NCI-H1105 treated with DMSO at 0.1 percent for 48 hours (cell line): ENCODE measurements at places on chromosomes 4 and X.
A peak's percentile ranks its signal among the peaks of the same experiment; 100 is the strongest.

DNA sequence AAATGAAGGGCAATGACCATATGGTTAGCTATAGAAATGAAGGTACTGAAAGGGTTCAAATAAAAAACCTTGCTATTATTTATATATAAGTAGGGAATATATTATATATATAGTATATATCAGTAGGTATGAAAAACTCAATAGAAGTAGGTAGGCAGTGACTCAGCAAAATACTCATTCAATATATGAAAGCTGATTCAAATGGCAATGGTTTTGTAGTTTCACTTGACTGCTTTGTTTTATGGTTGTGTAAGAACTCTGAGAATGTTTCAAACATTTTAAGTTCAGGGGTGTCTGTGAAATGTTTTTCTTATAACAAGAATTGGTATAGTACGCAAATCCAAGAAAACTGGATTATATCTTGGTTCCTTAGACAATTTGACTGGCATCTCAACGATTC, 4.1 kb downstream of the ZNF280C start:
- DNase-seq: no peak

- no peak for DNase-seq
Measured at GRCh38 chr4:117137145-117137544, 51.8 kb upstream of the TRAM1L1 start.

GRCh38 chr4:141815646-141816045, 179.3 kb downstream of the IL15 start:
- DNase-seq: no peak

- DNase-seq: no peak
Measured at GRCh38 chr4:14925471-14925870, 76.8 kb upstream of the CPEB2 start.

DNA sequence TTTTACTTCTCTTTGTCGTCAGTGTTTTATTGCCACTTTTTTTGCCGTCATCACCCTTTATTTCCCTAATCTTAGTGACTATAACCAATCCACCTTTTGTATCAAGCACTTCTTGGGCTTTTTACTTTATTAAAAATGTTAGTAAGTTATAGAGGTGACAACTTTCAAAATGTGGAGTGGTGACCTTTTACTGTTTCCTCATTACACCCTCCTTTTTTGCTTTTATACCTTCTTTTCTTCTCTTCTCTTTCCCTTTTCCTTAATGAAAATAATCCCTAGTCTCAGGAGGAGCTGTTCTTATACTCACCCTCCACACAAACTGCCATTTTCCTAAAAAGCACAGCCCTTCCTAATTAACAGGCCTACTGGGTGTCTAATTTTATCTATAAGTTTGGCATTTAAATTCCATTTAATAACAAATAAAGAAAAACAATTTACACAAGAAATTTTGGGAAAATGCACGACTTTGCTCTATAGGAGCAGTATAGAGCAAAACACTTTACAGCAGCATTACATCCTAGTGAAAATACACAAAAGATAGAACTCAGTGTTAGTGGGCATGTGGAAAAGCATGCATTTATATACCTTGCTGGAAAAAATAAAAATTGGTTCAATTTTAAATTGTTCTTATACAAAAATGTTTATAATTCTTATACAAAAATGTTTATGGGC, 27.3 kb downstream of the BBS12 start:
- no peak for DNase-seq

GRCh38 chr4:74904509-74905065, 28.3 kb upstream of the PARM1 start:
- no peak for DNase-seq

DNA sequence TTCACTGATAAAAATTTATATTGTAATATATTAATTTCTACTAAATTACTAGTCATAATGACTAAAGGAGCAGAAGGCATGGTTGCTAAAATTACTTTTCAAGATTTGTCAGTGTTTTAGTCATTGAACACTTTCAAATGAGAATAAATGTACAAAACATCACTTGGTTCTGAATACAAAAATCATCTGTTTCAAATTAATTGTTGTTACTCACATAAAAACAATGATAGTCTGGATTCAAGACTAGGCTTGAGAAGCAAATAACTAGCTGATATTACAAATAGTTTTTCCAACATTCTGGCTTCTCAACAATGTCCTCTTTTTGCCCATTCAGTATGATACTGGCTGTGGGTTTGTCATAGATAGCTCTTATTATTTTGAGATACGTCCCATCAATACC, 112.5 kb downstream of the ANAPC10 start:
- no peak for DNase-seq

- DNase-seq: no peak
Measured at GRCh38 chr4:147821555-147821954, 89.7 kb downstream of the ARHGAP10 start.

DNA sequence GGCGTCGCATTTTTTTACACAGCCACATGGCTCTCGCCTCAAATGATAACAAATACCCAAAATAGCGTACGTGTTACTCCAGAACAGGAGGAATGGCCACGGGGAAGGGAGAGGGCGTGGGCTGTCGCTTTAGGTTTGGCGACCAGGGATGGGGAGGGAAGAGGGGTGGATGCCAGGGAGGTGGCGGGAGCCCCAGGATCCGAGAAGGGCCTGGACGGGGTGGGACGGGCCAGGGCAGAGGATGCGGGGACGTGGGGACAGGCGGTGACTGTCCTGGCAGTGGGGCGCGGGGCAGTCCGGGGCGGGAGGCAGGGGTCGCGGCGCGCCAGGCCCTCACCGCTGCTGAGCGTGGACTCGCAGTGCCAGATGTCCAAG, 631 bp downstream of the TMEM47 start:
- no peak for DNase-seq

GRCh38 chr4:78692822-78693170, 83.4 kb upstream of the BMP2K start:
- no peak for DNase-seq

GRCh38 chr4:62644372-62644771, 1444.2 kb downstream of the ADGRL3 start:
- peak; percentile 3 for DNase-seq

DNA sequence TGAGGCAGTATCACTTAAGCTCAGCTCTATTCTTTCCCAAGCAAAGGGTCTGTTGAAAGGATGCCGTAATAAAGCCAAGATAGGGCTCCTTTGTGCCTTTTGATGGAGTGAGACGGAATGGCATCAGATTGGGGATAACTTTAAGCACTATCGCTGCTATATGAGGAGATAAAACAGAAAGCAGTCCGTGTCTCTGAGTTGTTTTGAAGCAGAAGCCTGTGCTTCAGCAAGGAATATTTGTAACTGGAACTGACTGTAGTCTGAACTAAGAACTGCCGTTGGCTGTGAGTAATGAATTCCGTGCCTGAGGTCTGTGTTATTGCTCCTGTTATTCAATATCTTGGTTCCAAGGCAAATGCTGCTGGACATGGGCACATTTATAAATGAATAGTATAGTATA, 297.4 kb downstream of the ANKRD50 start:
- DNase-seq: no peak

DNA sequence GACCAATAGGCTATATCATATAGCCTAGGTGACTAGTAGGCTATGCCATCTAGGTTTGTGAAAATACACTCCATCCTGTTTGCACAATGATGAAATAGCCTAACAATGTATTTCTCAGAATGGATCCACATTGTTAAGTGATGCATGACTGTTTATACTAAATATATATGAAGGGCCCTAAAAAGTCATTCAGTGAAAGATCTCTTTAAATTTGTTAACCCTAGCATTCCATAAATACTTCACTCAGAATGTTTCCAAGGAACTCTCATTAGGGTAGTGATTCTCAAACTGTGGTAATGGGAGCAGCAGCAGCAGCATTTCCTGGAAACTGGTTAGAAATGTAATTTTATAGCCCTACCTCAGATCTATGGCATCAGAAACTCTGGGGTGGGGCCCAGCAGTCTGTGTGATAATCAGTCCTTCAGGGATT, 74.9 kb downstream of the PRRG1 start:
- DNase-seq: no peak

GRCh38 chr4:105296672-105297071, 150.0 kb downstream of the TET2 start:
- no peak for DNase-seq

DNA sequence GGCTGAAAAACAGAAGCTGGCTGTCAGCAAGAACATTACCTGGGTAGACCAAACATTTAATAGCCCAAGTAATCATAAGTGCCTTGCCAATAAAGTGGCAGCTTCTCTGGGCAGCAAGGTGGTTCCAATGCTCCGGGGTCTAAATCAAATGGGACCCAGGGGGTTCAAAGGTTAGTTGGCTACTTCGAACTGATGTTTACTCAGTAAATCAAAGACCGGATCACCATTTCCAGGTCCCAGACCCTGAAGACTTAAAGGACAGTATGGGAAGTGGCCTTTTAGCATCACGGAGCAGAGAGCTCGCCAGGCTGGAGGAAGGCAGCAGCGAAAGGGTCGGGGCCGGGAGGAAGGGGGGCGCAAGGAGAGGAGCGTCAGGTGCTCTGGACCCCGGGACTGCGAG, 1.0 kb downstream of the SH3KBP1 start:
- no peak for DNase-seq

DNA sequence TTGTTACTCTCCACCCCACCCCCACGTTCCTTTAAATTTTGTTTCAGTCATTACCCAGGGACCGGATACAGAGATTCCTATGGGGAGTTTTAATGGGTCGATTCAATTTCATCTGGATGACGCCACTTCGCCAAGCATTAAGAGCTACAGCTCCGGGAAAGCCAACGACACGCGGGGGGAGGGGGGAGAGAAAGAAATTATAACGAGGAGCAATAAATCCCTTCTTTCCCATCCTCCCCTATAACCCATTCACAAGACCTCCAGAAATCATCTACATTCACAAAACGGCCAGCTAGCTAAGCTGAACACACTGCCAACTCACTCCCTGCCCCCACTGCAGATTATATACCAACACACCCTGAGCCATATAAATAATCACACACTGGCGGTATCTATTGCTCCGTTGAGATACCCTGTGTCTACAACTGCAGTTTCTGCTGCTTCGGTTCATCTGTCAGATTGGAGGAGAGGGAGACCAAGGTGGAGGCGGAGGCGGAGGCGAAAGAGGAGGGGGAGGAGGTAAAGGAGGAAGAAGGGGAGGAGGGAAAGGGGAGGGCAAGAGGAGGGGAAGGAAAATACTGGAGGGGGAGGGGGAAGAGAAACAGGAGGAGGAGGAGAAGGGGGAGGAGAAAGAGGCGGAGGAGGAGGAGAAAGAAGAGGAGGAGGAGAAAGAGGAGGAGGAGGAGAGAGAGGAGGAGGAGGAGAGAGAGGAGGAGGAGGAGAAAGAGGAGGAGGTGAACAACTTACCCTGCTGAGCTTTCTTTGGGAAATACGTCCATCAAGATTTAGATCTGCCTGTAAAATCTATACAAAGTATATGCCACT, 113.9 kb upstream of the VAMP7 start:
- DNase-seq: peak; percentile 71

- no peak for DNase-seq
Measured at GRCh38 chr4:94641702-94642560, 115.8 kb upstream of the BMPR1B start.

DNA sequence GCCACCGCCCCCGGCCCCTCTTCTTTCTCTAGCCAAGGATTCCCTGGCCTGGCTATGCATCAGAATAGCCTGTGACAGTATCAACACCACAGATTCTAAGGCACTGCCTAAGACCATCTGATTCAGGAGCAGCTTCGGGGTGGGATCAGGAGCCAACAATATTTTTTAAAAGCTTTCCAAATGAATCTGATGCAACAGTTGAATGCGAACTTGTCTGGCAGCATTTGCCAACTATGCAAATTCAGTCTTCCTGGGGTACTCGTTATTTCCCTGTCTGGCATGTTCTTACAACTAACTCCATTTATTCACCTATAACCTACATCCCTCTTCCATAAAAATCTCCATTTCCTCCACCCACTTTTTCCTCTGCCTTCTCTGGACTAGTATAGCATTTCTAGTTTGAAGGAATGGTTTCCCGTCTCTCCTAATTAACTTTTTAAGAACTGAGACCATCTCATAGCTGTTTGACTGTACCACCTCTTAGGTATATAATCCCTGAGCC, 36.2 kb upstream of the UGDH start:
- DNase-seq: no peak

DNA sequence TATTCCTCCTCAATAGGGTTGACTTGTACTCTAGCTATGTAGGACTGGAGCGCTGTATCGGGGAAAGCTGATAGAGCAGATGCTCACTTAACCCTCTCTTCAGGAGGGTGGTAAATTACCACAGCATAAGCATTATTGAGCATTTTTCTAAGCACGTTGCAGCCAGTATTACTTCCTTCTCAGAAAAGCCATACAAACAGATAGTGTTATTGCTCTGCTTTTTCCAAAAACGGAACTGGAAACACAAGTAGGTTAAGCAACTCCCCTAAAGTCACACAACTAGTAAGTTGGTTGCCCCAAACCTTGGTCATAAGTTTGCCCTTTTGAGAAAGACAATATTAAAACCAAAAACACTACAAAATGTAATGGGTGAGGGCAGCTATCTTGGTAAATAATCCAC, 73.9 kb downstream of the REELD1 start:
- no peak for DNase-seq

DNA sequence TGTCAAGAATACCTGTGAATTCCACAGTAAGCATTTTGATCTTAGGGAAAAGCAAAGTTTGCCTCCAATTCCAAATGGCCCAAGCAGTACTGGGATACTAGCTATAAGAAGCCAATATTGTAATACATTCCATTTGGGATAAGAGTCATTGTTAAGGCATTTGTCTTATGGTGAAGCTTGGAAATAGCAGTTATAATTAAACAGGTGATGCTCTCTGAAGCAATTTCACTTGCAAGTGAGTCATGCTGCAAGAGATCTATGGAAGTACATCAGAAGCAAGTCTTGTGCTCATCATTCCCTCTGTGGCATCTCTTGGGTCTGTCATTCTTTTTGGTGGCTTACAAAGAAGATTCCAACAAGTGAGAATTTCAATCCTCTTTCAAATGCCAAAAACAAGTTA, 386.4 kb upstream of the RPS6KA3 start:
- no peak for DNase-seq

DNA sequence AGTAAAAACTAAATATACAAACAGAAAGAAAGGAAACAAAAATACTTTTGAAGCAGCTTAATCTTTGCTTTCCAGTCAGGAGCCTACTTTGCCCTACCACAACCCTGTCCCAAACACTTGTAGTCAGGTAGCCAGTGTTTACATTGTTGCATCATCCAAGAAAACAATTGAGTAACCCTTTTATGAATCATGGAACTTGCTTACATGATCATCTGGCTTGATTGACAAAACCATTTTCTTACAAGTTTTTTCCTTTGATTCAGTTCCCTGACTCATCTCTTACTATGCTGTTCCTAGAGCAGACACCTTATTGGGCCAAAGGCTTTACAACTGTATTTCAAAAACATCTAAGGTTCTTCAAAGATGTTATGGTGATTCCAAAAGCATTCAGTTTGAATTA, 740.1 kb downstream of the KLHL13 start:
- DNase-seq: no peak

GRCh38 chr4:6591781-6592180, 16.8 kb downstream of the MAN2B2 start:
- DNase-seq: no peak

DNA sequence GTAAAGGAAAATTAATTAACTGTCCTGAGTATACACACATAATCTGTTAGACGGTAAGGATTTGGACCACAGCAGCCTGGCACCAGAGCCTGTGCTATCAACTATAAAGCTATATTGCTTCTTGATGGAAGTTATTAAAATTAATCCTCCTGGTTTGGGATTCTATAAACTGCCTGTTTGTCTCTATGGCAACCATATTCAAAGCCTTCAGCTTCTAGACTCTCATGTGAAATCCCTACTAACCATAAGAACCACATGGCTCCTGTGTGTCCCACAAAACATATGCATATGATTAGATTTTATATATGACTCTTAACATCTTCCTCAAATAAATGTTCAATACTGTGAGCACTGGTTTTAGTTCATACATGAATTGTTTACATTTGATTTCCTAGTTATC, 380.8 kb downstream of the ANKRD50 start:
- no peak for DNase-seq

- DNase-seq: no peak
Measured at GRCh38 chr4:75498041-75498440, 16.2 kb downstream of the RCHY1 start.
